ENCODE measurements at places on chromosomes 2 and 18.

GRCh38 chr2:157857881-157858280 lies 18.2 kb downstream of the ACVR1 start:
- no peaks in the 10 kb centered on the region for H3K36me3 ChIP-seq
- DNase-seq, result no peak

GRCh38 chr18:9642799-9643462 lies 28.6 kb upstream of the PPP4R1 start:
- no peaks in the 10 kb centered on the region for H3K4me1 ChIP-seq
- no peak overlapping the region for H3K27ac ChIP-seq
- DNase-seq, result no peak
- H3K36me3 ChIP-seq, result no peaks in the 10 kb centered on the region

DNA sequence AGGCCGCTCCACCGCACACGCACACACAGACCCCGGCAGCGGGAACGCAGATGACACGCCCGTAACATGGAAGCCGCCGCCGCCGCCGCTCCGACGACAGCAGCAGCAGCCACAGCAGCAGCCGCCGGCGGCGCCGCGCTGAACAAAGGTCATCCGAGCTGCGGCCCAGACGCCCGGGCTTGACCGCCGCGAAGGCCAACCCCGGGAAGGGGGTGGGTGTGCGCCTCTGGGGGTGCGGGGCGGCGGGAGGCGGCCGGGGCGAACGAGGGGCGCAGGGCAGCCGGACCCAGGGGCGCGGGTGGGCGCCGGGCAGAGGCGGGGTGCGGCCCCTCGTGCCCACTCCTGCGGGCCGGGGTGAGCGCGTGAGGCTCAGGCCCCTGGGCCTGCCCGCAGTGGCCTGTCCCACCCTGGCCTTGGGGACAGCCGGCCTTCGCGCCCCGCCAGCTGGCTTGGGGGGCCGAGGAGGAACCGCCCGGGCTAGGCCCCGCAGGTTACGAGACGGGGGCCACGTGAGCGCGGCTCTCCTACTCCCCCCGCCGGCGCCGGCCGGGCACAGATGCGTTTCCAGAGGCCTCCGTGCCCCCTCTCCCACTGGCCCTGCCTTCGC lies 1.0 kb upstream of the ZNF532 start:
- H3K36me3 ChIP-seq, result peaks cover 2% of the 10 kb centered on the region
- H3K4me3 ChIP-seq, result peak overlapping the region; percentile 74
- no peaks in the 10 kb centered on the region for H3K27me3 ChIP-seq

DNA sequence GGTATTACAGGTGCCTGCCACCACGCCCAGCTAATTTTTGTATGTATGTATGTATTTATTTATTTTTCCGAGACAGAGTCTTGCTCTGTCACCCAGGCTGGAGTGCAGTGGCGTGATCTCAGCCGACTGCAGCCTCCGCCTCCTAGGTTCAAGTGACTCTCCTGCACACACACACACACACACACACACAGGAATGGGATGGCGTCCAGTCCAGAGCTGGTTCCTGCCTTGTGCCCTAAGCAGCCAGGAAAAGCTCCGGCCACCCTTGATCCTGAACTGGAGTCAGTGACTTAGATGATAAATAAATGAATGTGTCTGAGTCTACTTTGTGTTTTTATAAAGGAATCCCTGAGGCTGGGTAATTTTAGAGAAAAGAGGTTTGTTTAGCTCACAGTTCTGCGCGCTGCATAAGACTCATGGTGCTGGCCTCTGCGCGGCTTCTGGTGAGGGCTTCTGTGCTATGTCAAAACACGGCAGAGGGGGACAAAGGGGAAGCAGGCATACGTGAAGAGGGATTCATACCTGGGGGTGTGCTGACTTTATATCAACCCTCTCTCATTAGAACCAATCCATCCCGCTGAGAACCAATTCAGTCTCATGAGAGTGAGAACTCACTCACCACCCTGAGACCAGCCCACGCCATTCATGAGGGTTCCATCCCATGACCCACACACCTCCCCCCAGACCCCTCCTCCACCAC lies 59.7 kb upstream of the PHLPP1 start:
- H3K36me3 ChIP-seq, result no peaks in the 10 kb centered on the region
- no peaks in the 10 kb centered on the region for H3K27me3 ChIP-seq
- H3K27ac ChIP-seq, result no peak overlapping the region
- H3K4me1 ChIP-seq, result no peaks in the 10 kb centered on the region
- no peak overlapping the region for H3K4me3 ChIP-seq
- no peak for DNase-seq

GRCh38 chr2:99106913-99107312 lies 34.6 kb upstream of the C2orf15 start:
- H3K36me3 ChIP-seq, result no peaks in the 10 kb centered on the region
- no peaks in the 10 kb centered on the region for H3K4me1 ChIP-seq
- H3K27ac ChIP-seq, result no peak overlapping the region
- no peak for DNase-seq
- H3K4me3 ChIP-seq, result no peak overlapping the region
- no peaks in the 10 kb centered on the region for H3K27me3 ChIP-seq

- no peaks in the 10 kb centered on the region for H3K27me3 ChIP-seq
- H3K4me1 ChIP-seq, result no peaks in the 10 kb centered on the region
- no peak for DNase-seq
- H3K4me3 ChIP-seq, result no peak overlapping the region
Observed at GRCh38 chr2:150735894-150736498, 248.5 kb upstream of the RND3 start.

DNA sequence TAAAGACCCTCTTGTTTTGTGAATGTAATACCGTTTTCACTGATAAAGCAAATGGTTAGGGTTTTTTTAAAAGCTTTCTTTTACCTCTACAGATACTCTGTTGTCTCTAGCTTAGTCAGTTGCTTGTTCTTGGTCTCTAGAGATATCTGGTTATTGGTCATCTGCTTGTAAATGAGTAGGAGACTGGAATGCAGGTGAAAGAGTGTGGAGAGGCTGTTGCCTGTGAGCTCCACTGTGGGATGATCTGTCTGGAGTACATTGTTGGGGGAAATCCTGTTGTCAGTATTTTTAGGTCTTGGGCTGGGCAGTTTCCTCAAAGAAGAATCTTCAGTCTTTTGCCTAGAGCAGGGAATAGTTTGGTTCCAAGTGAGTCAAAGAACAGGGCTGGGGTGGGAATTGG lies 67.7 kb downstream of the SMCHD1 start:
- H3K27me3 ChIP-seq, result no peaks in the 10 kb centered on the region
- DNase-seq, result no peak
- H3K27ac ChIP-seq, result no peak overlapping the region
